Natural killer cell treated with Interleukin-12 subunit alpha and Interleukin-12 subunit beta and Interleukin-15 and Interleukin-18, amount 100 ng/mL, for 72 hours (primary cell): ENCODE measurements at places on chromosomes 1 and 21.

DNA sequence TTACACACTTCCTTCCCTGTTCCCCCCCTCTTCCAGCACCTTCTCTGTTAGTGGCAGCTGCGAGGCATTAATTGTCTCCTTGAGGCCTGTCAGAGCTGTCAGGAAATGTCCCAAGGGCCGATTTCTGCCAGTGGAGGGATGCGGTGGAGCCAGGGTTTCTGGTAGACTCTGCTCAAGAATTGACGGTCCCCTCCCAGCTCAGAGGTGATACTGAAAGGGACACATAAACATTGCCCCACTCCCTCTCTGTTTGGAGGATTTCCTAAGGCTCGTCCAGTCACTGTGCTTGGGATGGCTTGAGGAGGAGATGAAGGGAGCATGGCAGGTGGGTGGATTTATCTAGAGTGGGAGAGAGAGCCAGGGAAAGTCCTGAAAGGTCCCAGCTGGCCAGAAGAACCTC lies 61.4 kb upstream of the CD34 start:
- DNase-seq: no peak

DNA sequence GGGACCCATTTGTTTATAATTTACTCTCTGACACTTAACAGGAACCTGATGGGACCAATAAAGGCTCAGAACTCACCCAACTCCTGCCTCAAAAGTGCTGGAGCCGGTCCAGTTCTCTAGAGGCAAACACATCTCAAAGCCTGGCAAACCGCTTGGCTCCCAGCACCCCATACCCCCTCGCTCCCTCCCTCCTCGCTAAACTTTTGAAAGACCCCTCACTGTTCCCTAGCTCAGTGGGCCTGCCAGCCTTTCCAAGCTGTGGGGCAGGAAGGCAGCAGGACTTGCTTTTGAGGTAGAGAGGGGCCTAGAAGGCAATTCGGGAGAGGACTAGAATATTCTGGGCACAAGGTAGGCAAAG lies 40.2 kb downstream of the PAX7 start:
- DNase-seq: no peak

DNA sequence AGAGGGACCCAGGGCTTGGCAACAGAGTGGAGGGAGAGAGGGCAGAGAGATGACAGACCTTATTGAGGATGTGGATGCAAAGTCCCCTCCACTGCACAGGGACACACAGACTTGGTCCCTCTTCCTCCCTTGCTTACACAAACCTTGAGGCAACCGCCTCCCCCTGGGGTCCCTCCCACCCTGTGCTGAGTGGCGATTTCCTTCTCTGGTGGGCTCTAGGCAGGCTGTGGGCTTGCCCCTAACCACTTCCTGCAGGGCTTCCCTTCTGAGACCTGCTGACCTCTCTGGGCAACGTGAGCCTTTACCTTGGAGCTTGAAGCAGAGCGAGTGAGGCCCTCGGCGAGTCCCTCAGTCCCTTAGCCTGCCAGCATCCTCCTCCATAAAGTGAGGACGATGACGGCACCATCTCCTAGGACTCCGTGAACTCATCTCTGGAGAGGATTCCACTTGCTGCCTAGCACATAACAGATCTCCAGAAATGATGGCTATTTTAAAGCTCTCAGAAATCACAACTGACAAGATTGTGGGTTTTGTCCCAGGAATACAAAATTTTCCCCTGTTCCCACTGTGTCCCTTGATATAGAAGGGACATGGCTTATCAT lies 25.0 kb downstream of the KIAA1614 start:
- no peak for DNase-seq

DNA sequence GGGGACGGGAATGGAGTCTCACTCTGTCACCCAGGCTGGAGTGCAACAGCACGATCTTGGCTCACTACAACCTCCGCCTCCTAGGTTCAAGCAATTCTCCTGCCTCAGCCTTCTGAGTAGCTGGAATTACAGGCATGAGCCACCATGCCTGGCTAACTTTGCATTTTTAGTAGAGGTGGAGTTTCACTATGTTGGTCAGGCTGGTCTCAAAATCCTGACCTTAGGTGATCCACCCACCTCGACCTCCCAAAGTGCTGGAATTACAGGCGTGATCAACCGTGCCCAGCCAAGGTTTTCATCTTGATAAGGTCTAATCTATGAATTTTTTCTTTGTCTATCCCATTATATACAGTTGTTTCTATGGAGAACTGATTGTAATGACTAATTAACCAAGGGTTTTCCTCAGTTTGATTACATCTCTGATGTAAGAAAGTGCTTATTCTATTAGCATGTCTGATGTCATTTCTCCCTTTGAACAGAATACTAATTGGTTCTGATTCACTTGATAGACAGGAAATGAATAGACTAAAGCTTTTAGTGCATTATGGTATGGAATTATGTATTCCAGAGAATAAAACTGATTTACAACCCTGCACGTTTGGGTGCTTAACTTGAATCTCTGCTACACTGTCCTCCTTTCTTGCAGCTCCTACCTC lies 11.9 kb downstream of the PACC1 start:
- DNase-seq: no peak

- no peak for DNase-seq
Observed at GRCh38 chr1:229447809-229448252, 13.9 kb upstream of the ACTA1 start.

DNA sequence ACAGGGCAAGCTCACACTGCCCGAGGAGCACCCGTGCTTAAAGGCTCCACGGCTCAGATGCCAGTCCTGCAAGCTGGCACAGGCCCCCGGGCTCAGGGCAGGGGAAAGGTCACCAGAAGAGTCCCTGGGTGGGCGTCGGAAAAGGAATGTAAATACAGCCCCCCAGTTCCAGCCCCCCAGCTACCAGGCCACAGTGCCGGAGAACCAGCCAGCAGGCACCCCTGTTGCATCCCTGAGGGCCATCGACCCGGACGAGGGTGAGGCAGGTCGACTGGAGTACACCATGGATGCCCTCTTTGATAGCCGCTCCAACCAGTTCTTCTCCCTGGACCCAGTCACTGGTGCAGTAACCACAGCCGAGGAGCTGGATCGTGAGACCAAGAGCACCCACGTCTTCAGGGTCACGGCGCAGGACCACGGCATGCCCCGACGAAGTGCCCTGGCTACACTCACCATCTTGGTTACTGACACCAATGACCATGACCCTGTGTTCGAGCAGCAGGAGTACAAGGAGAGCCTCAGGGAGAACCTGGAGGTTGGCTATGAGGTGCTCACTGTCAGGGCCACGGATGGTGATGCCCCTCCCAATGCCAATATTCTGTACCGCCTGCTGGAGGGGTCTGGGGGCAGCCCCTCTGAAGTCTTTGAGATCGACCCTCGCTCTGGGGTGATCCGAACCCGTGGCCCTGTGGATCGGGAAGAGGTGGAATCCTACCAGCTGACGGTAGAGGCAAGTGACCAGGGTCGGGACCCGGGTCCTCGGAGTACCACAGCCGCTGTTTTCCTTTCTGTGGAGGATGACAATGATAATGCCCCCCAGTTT lies 1.3 kb downstream of the CELSR2 start:
- DNase-seq: no peak

GRCh38 chr1:150576367-150576711 lies 3.1 kb downstream of the MCL1 start:
- DNase-seq: no peak

GRCh38 chr1:197614916-197615692 lies 160.2 kb downstream of the DENND1B start:
- peak; percentile 61 for DNase-seq

DNA sequence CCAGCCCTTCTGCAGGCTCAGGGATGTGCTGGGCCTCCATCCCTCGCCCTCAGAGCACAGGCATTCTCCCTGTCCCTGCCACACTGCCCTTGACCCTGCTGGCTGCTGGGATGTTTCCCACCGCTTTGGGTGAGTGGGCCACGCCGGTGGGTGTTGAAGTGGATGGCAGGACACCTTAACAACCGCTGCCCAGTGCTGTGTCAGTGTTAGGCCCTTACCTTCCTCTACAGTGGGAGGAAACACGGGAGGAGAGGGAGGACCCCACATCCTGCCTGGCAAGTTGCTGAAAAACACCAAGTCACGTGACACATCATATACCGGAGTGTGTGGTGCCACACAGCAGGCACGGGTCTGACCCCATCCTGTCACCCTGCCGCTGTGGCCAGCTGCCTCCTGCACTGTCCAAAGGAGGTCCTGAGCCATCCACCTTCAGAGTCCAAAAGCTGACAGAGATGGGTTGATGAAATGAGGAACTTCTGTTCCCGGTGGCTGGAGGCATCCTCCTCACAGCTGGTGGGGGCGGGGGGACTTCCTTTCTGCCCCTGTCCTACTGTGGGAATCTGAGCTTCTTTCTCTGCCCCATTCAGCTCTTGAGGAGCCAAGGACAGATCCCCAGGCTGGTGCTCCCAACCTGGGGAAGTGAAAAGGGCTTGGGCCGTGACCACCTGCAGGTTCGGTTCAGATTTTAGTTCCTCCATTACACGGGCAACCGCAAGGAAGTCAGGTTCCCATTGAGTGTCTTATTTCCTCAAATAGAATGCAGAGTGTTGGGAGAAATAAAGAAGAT lies 3.2 kb upstream of the THEMIS2 start:
- DNase-seq: peak; percentile 83

- DNase-seq: no peak
Observed at GRCh38 chr1:247448107-247448791, 9.7 kb downstream of the OR2B11 start.
